ENCODE measurements at places on chromosomes 6 and 20.
A peak's percentile ranks its signal among the peaks of the same experiment; 100 is the strongest.

DNA sequence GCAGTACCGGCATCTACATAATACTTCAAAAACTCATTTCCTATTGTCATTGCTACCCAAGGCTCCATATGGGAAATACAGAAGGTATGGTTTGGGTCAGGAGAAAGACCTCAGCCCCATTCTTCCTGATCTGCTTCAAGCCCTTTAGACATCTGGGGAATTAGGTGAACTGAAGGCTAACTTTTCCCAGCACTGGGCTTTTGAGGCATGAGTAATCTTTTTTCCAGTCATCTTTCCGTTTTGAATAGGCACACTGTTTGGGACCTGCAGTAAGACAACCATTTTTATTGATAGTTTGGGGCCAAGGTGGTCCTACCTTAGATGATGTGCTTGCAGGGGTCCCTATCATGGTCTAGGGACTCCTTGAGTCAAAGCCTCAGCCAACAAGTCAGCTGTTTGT is 198.4 kb downstream of the HAO1 start:
- H3K36me3 ChIP-seq: no peaks in the 10 kb centered on the region
- no peak for DNase-seq
- H3K27ac ChIP-seq: no peak overlapping the region
- H3K4me3 ChIP-seq: no peak overlapping the region
- H3K4me1 ChIP-seq: no peaks in the 10 kb centered on the region

DNA sequence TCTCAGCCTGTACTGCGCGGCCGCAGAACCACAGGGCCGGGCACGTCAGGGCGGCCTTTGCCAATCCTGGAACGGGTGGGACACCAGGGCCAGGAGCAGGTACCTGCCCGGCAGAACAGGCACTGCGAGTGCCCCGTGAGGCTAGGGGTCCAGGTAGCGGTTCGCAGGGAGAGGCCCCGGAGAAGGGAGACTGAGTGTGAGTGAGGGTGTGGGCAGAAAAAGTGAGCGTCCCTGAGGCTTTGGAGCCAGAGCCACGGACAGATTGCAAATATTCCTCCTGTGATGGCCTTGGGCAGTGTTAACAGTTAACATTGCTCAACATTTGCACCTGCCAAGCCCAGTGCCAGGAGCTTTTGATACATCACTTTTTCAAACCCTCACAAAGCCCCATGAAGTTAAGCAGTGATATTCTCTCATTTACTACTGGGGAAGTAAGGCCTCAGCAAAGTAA is 491 bp downstream of the GNMT start:
- H3K27me3 ChIP-seq: peaks cover 3% of the 10 kb centered on the region
- H3K4me3 ChIP-seq: peak overlapping the region; percentile 80
- H3K27ac ChIP-seq: no peak overlapping the region
- no peaks in the 10 kb centered on the region for H3K4me1 ChIP-seq
- H3K36me3 ChIP-seq: peaks cover 35% of the 10 kb centered on the region

- H3K27me3 ChIP-seq: no peaks in the 10 kb centered on the region
- no peaks in the 10 kb centered on the region for H3K36me3 ChIP-seq
- no peaks in the 10 kb centered on the region for H3K4me1 ChIP-seq
- no peak overlapping the region for H3K4me3 ChIP-seq
Observed at GRCh38 chr6:68008445-68008844, 626.6 kb upstream of the ADGRB3 start.

- H3K27ac ChIP-seq: no peak overlapping the region
- H3K27me3 ChIP-seq: no peaks in the 10 kb centered on the region
- H3K36me3 ChIP-seq: no peaks in the 10 kb centered on the region
- no peak overlapping the region for H3K4me3 ChIP-seq
- no peak for DNase-seq
Observed at GRCh38 chr20:57880571-57880892, 170.7 kb upstream of the PMEPA1 start.

- DNase-seq: no peak
- H3K27ac ChIP-seq: no peak within 1 kb of the TSS
- H3K4me3 ChIP-seq: no peak within 1 kb of the TSS
- H3K4me1 ChIP-seq: no peaks in the 10 kb centered on the region
- no peaks in the 10 kb centered on the region for H3K27me3 ChIP-seq
Observed at GRCh38 chr20:63547725-63548480, at the start of gene SRMS. SRMS (minus strand) TSS chr20:63547749; CDS start chr20:63547463, 286 bp downstream.

- peaks cover 2% of the 10 kb centered on the region for H3K36me3 ChIP-seq
- DNase-seq: no peak
- no peaks in the 10 kb centered on the region for H3K27me3 ChIP-seq
- no peak overlapping the region for H3K4me3 ChIP-seq
- H3K27ac ChIP-seq: no peak overlapping the region
- no peaks in the 10 kb centered on the region for H3K4me1 ChIP-seq
Observed at GRCh38 chr6:44868335-44868668, 459.8 kb upstream of the RUNX2 start.

DNA sequence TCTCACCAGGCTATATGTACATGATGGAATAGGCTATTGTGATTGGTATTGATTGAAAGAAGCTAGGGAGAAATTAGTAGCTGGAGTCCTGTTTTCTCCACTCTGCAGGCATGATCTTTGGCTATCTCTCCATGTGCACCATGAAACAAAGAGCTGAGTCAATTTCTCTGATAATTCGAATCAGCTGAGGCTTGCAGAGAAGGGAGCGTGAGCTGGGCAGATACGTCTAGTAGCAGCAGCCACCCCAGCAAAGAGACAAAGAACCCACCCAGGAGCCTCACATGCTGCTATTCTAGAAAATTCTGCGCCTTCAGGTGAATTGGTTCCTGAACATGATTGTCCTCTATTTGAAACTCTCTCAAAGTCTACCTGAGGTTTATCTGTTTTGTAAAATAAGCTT is 6.9 kb upstream of the SGK1 start:
- H3K27ac ChIP-seq: no peak overlapping the region
- no peak for DNase-seq
- no peaks in the 10 kb centered on the region for H3K36me3 ChIP-seq
- no peaks in the 10 kb centered on the region for H3K4me1 ChIP-seq
- no peak overlapping the region for H3K4me3 ChIP-seq

GRCh38 chr6:105493736-105494135 is 90.9 kb upstream of the PREP start:
- DNase-seq: no peak
- H3K4me3 ChIP-seq: no peak overlapping the region
- no peaks in the 10 kb centered on the region for H3K4me1 ChIP-seq
- H3K27ac ChIP-seq: no peak overlapping the region
- H3K27me3 ChIP-seq: no peaks in the 10 kb centered on the region
- H3K36me3 ChIP-seq: no peaks in the 10 kb centered on the region

- DNase-seq: no peak
- H3K27ac ChIP-seq: no peak overlapping the region
- H3K4me3 ChIP-seq: no peak overlapping the region
- H3K4me1 ChIP-seq: peaks cover 11% of the 10 kb centered on the region
- no peaks in the 10 kb centered on the region for H3K27me3 ChIP-seq
Observed at GRCh38 chr20:1337441-1337840, 8.5 kb upstream of the SDCBP2 start.

Measured in common myeloid progenitor, CD34-positive (primary cell).